Activated CD4-positive, CD25-positive, alpha-beta regulatory T cell treated with anti-CD3 and anti-CD28 coated beads, Interleukin-2, amount 50 U/mL, for 16 hours (primary cell): ENCODE measurements at places on chromosomes 13 and 19.

GRCh38 chr13:73835138-73835721, 299.0 kb downstream of the KLF12 start:
- DNase-seq, result no peak

GRCh38 chr13:79034341-79034740, 371.7 kb downstream of the RBM26 start:
- DNase-seq, result no peak

GRCh38 chr19:35150445-35150844, 4.1 kb upstream of the FXYD5 start:
- no peak for DNase-seq

DNA sequence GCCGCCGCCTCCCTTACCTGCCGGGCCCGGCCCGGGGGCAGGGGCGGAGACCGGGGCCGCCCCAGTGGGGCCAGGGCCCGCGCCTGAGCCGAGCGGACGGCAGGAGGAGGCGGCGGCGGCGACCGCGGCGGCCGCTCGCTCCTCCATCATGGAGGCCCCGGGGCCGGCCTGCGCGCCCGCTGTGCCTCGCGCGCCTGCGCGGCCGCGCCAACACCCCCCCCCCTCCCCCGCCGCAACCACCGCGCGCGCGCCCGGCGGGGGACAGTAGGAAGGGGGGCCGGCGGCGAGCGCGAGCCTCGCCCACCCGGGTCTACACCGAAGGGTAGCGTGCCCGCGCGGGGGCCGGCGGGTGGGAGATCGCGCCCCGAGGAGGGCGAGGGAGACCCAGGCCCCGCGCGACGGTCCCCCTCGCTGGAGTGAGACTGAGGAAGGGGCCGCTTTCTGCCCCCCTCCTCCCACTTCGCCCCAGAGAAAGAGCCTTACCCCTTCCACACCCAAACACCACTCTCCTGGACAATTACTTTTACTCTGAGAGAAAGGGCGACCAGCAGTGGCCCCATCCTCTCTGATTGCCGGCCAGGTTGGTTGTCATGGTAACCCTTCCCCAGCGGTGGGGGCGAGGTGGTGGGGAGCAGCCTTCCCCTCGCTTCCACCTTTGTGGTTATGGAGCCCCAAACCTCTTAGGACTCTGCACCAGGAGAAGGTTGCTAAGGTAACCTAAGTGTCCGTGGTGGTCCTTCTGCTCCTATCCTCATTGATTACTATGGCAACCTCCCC, at the start of gene STRN4:
STRN4 (minus strand) TSS at position 170 of the 777 bp plus-strand sequence; CDS start at position 150, 20 bp downstream.
- DNase-seq, result no peak

DNA sequence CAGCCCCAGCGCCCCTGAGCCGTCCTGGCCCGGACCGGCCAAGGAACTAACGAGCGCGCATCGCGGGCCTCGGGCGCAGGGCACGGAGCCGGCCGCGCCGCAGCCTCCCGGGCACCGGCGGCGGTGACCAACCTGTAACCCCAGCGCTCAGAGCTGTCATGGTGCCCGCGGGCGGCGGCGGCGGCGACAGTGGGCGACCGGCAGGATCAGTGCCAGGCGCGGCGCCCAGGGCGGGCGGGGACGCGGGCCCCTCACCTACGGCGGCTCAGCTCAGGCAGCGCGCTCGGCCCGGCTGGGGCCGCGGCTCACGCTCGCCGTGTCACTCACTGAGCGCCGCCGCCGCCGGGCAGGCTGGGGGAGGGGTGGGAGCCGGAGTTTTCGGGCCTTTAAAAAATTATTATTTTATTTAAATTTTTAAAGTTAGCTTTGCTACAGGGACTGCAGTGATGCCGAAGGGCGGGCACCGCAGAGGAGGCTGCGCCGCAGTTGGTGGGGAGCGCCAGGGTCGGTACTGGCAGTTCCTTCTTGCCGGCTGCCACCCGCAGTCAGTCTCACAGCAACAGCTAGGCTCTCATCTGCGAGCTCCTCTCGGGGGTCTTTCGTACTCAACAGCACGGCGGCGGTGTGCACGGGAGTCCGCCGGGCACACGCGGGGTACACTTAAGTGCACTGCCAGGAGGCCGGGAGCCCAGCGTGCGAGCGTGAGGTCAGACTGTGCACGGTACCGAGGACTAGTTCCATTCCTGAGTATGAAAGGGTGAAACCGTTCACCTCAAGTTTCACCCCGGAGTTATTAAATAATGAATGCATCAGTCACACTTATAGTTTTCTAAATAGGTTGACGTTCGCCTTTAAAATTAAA, at the start of gene NALCN:
NALCN (minus strand) TSS at position 328 of the 862 bp plus-strand sequence. CDS start 17,382 bp downstream, outside the sequence.
- DNase-seq, result no peak

DNA sequence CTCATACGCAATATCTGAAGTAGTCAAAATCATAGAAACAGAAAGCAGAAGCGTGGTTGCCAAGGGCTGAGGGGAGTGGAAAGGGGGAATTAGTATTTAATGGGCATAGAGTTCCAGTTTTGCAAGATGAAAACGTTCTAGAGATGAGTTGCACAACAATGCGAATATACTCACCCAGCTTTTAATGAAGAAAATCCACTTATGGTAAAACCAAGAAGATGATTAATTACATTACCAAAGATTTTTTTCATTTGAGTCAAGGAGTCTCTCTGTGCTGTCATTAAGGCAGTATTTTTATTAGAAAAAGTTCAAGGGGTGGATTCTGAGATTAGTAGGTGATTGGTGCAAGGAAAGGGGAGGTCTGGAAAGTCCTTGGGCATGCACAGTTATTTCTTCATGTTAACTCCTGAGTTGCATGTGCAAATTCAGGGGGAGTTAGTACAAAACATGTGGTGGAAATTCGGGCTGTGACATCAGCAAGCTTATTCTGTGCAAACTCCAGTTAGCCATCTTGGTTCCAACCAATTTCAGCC, 6.9 kb upstream of the CBY2 start:
- no peak for DNase-seq

DNA sequence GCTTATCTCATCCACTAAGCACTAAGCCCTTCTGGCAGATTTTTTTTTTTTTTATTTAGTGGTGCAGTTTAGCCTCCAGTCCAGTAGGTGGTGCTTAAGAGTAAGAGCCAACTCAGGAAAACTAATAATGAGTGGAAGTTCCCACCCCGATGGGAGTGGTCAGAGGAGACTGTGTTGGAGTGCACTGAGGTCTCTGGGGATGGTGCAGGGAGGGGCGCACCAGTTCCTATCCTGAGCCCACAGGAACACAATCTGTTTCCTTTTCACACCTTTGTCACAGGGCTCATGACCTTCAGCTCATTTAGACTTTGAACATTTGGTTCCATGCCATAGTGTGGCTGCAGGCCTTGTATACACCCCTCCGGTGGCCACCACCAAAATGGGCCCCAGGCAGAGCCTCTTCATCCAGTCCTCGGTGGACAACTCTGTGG, 367.4 kb downstream of the SPRY2 start:
- no peak for DNase-seq

- DNase-seq, result no peak
Measured at GRCh38 chr19:45764475-45764874, 4.6 kb downstream of the SIX5 start.

DNA sequence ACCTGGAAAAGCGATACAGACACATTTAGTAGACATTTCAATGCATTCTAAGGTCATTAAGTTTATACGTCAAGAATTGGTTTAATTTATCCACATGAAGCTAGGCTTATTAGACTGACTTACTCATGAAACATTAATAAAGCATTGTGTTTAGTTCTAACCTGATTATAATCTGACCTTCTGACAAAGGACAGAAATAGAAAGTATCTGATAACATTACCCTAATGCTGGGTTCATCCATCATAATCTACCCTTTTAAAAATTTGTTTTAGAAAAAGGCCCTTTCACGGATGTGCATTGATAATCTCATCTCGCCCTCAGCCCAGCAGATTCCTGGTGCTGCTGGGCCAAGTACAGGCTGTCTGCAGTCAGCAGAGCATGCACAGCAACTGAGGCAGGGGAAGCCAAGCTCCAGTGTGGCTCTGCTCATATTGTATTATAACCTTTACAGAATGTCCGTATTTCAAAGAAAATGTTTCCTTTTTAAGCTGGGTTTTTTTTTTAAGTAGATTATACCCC, 142.1 kb upstream of the MAB21L1 start:
- no peak for DNase-seq

DNA sequence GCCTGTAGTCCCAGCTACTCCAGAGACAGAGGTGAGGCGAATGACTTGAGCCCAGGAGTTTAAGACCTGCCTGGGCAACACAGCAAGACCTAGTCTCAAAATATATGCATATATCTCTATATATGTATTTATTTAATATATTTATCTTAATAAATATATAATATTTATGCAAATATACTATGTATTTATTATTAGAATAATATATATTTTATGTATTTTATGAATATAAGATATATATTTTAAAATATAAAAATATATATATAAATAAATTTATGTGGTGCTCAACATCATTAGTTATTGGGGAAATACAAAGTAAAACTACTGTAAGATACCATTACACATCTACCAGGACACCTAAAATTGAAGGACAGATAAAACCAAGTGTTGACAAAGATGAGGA, 58.1 kb upstream of the IPO5 start:
- no peak for DNase-seq

GRCh38 chr13:51286135-51287002, 53.1 kb upstream of the SERPINE3 start:
- DNase-seq, result peak; percentile 30

DNA sequence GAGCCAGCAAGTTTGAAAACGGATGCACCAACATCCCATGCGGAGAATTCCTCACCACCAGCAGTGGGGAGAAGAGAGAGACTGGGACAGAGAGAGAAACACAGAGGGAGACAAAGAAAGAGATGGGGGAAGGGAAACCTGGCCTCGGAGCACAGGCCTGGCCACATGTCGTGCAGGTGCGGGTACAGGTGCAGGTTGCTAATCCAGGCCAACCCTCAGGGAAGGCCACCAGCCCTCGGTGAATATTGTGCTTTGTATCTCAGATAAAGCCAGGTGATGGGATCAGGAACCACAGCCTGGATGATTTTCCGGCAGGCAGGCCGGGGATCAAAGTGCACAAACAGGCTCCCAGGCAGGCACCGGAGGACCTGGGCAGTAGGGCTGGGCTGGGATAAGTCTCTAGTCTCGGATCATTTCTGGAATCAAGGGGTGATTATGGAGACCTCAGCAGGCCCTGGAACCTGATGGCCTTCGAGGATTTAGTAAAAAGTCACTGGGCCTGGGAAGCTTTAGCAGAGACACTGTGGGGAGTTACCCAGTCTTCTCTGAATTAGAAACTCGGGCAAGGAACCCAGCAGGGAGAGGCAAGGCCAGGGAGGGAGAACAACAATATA, 3.7 kb downstream of the GAS6 start:
- no peak for DNase-seq

- DNase-seq, result no peak
Measured at GRCh38 chr19:33717878-33718277, 78.8 kb upstream of the KCTD15 start.

DNA sequence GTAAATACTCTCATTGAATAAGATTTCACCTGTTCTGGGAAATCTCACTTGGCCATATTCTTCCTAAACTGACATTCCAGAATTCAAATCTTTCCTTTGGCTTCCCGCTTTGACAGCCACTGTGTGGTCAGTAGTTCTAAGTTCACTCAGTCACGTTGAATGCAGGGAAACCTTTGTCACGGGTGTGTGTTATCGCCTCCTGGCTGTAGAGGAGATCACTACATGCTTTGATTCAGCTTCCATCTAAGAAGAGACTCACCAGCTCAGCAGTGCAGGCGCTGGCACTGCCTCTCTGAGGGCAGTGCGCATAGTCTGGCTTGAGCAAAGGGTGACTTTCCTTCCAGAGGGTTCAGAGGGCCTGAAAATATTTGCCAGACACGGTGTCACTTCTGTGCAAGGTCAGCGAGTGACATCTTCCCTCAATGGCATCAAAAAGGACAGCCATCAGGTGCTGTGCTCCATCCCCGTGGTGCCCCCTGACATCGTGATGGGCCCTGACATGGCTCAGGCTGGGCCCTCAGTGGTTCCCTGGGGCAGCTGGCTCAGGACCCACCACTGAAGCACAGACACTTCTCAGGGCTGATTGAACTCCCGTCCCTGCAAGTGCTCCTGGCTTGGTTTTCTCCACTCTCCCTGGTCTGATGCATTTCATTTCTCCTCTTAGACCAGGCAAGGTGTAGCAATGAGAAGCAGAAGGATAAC, 635.4 kb upstream of the ARGLU1 start:
- DNase-seq, result no peak

- no peak for DNase-seq
Measured at GRCh38 chr19:19306191-19306590, 14.1 kb downstream of the SUGP1 start.

DNA sequence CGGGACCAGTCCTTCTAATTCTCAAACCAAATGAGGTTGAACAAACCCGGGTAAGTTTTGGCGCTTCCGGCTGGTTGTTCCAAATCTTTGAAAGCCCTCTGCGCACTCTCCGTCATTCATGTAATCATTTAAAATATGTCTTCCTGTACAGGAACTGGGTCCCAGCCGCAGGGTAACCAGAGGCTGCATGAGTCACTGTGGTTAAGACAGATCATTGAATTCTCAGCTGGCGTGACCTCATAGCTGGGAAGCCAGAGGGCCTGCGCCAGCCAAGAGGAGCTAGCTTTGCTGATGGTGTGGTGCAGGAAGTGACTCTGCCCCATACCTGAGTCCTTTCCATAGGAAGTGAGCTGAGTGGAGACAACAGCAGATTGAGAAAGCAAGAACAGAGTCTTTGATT, 135.2 kb downstream of the TSHZ3 start:
- peak; percentile 62 for DNase-seq

GRCh38 chr13:114112826-114113322, 19.5 kb downstream of the RASA3 start:
- no peak for DNase-seq

DNA sequence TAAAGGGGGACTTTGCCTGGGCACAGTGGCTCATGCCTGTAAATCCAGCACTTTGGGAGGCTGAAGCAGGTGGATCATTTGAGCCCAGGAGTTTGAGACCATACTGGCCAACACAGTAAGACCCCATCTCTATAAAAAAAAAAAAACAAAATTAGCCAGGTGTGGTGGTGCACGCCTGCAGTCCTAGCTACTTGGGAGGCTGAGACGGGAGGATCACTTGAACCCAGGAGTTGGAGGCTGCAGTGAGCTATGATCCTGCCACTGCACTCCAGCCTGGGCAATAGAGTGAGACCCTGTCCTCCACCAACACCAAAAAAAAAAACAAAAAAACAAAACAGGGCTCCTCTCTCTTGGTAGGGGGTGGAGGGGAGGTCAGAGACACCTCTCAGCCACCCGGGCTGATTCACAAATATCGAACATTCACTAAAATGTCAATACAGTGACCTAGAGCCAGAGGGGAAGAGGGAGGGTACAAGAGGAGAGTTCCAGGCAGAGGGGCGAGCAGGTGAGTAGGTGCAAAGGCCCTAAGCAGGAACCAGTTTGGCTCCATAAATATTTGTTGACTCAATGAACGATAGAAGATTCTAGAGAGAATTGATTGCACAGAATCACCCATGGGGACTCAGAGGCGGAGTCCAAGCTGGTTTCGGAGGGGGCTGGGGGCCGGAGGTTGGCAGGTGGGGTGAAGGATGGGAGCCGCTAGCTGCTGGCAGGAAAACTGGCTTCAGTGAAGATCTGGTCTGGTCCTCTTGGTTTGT, 1.0 kb upstream of the CREB3L3 start:
- DNase-seq, result no peak

- DNase-seq, result no peak
Measured at GRCh38 chr19:1807695-1808394, 4.2 kb downstream of the ATP8B3 start.

- DNase-seq, result no peak
Measured at GRCh38 chr13:63085851-63086250, 1670.2 kb upstream of the PCDH20 start.
